Psoas muscle (tissue), 8 donors: ENCODE measurements at places on chromosomes 11 and 22.
A peak's percentile ranks its signal among the peaks of the same experiment; 100 is the strongest.

- H3K27me3 ChIP-seq, result no peaks in the 10 kb centered on the region
- H3K4me1 ChIP-seq, result peaks cover 5% of the 10 kb centered on the region
- H3K36me3 ChIP-seq, result no peaks in the 10 kb centered on the region
These were observed 80.1 kb upstream of the PRODH start for GRCh38 chr22:19016081-19016766.

DNA sequence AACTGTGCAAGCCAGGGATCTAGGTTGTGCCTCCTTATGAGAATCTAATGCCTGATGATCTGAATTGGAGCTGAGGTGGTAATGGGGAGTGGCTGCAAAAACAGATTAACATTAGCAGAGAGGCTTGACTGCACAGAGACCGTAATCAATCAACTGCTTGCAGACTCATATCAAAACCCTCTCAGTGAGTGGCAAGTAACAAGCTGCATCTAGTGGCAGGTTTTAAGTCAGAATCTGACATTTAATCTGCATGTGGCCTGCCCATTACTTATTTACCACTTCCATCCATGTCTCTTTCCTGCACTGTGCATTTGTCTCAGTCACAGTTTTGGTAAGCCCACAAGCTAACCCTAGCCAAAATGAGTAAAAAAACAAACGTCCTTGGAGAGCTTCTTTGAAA lies 11.2 kb downstream of the C11orf58 start:
- peaks cover 30% of the 10 kb centered on the region for H3K4me1 ChIP-seq
- H3K27ac ChIP-seq, result no peak overlapping the region
- no peaks in the 10 kb centered on the region for H3K27me3 ChIP-seq
- DNase-seq, result no peak
- no peak overlapping the region for H3K4me3 ChIP-seq

GRCh38 chr11:130947889-130948288 lies 31.6 kb upstream of the SNX19 start:
- no peaks in the 10 kb centered on the region for H3K36me3 ChIP-seq
- no peak for DNase-seq
- H3K4me1 ChIP-seq, result no peaks in the 10 kb centered on the region
- no peak overlapping the region for H3K4me3 ChIP-seq
- no peak overlapping the region for H3K27ac ChIP-seq

GRCh38 chr11:77183431-77183984 lies 55.5 kb downstream of the MYO7A start:
- no peaks in the 10 kb centered on the region for H3K36me3 ChIP-seq
- peaks cover 5% of the 10 kb centered on the region for H3K4me1 ChIP-seq

DNA sequence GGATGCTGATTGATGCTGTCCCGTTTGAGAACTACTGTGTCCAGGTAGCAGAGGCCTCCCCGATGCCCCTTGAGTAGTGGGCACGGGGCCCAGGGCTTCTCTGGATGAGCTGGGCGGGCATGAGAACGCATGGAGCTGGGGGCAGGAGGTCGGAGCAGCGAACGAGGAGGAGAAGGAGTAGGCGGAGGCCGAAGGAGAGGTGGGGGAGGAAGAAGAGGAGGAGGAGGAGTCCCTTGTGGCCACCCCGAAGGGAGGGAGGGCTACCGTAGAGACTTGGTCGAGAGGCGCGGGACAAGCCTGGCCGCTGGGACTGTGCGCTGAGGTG lies 62.9 kb downstream of the CRYBB2 start:
- H3K4me3 ChIP-seq, result no peak overlapping the region
- H3K27ac ChIP-seq, result no peak overlapping the region
- no peaks in the 10 kb centered on the region for H3K4me1 ChIP-seq
- no peaks in the 10 kb centered on the region for H3K36me3 ChIP-seq
- peaks cover 6% of the 10 kb centered on the region for H3K27me3 ChIP-seq

- H3K4me3 ChIP-seq, result no peak overlapping the region
- peaks cover 5% of the 10 kb centered on the region for H3K27me3 ChIP-seq
- no peak for DNase-seq
- no peaks in the 10 kb centered on the region for H3K36me3 ChIP-seq
- H3K27ac ChIP-seq, result no peak overlapping the region
- no peaks in the 10 kb centered on the region for H3K4me1 ChIP-seq
These were observed 83.6 kb upstream of the ASPHD2 start for GRCh38 chr22:26345496-26345895.

DNA sequence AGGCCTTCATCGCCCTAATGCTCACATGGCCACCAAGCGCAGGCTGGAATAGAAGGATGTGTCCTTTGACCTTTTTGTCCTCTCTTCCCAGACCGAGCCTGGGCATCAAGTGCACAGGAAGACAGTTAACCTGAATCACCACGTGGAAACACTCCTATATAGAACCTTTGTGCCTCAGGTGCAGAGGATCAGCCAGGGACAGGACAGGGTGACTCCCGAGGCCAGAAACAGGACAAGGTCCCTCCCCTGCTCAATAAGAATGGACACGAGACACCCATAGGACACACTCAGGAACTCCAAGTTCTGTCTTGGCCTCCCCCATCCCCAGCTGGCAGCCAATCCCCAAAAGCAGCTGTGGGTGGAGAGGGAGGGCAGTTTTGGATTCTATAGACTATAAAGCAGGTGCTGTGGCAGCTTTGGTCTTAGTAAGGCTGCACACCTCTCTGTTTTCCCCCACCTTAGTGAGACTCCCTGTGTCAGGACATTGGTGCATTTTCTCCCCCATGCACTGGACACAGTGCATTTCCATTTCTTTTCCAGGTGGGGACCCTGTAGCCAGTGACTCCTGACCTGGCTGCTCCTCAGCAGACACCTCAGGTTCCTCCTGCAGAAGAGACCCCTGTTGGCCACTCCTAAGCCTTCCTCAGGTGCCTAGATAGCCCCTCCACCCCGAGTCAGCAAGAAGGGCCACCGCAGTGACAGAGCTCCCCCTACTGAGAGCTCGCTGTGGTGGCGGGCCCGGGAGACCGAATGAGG lies 43.6 kb upstream of the POU2AF1 start:
- H3K27me3 ChIP-seq, result no peaks in the 10 kb centered on the region
- H3K4me3 ChIP-seq, result no peak overlapping the region
- H3K27ac ChIP-seq, result no peak overlapping the region
- DNase-seq, result peak; percentile 68
- H3K36me3 ChIP-seq, result no peaks in the 10 kb centered on the region
- peaks cover 14% of the 10 kb centered on the region for H3K4me1 ChIP-seq

DNA sequence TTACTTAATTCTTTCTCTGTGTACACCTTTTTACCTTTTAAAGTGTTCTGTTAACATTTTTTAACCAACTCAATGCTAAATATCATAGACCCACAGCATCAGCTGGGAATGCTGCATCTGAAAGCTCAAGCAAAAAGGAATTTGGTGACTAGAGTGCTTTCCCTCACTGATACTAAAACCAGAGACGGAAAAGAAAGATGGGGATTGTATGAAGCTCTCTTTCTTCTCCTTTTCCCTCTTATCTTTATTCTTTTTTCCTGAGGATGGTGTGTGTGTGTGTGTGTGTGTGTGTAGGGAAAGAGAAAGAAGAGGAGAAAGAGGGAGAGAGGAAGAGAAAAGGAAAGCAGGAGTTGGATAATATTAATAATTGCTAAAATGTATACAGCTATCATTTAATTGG lies 4.1 kb upstream of the SIK2 start:
- no peaks in the 10 kb centered on the region for H3K36me3 ChIP-seq
- no peaks in the 10 kb centered on the region for H3K27me3 ChIP-seq
- no peak overlapping the region for H3K4me3 ChIP-seq

- H3K4me1 ChIP-seq, result no peaks in the 10 kb centered on the region
- DNase-seq, result no peak
- no peaks in the 10 kb centered on the region for H3K36me3 ChIP-seq
These were observed 60.4 kb downstream of the TECTA start for GRCh38 chr11:121161349-121161917.

GRCh38 chr11:28417601-28418323 lies 309.6 kb downstream of the METTL15 start:
- no peak for DNase-seq
- peaks cover 17% of the 10 kb centered on the region for H3K4me1 ChIP-seq
- H3K27ac ChIP-seq, result no peak overlapping the region
- no peak overlapping the region for H3K4me3 ChIP-seq
- H3K36me3 ChIP-seq, result no peaks in the 10 kb centered on the region

DNA sequence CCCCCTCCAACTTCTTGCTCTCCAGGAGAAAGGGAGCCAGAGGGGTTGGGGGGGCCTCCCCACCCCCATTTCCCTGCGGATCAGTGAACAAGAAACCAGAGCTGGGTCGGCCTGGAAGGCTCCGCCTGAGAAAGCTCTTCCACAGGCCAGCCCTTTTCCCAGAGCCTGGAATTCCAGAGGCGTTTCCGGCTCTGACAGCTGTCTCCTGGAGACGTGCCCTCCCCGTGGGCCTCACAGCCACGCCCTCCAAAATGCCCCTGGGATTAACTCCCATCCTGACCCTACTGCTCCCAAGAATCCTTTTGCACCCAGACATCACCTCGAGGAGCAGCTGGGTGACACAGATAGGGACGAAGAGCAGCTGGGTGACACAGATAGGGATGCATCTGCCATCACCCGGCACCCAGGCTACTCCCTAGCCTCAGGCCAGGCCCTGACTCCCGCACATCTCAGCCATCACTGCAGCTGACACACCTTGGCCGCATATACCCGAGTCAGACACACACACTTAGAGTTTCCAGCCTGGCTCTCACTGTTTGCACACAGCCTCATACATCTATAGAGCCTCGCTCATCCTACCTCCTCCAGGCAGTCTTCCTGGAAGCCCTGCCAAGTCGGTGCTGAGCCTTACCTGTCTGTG lies 7.6 kb upstream of the CDC42EP1 start:
- H3K4me3 ChIP-seq, result no peak overlapping the region
- H3K27ac ChIP-seq, result peak overlapping the region; percentile 46
- H3K27me3 ChIP-seq, result no peaks in the 10 kb centered on the region
- DNase-seq, result peak; percentile 39
- peaks cover 6% of the 10 kb centered on the region for H3K4me1 ChIP-seq

- no peaks in the 10 kb centered on the region for H3K27me3 ChIP-seq
- no peak for DNase-seq
- no peaks in the 10 kb centered on the region for H3K4me1 ChIP-seq
- H3K4me3 ChIP-seq, result no peak overlapping the region
These were observed 426.7 kb upstream of the B3GAT1 start for GRCh38 chr11:134838708-134839107.

- no peaks in the 10 kb centered on the region for H3K36me3 ChIP-seq
- H3K4me1 ChIP-seq, result no peaks in the 10 kb centered on the region
- no peak overlapping the region for H3K27ac ChIP-seq
- DNase-seq, result no peak
- H3K4me3 ChIP-seq, result no peak overlapping the region
- H3K27me3 ChIP-seq, result no peaks in the 10 kb centered on the region
These were observed 22.5 kb downstream of the CD5 start for GRCh38 chr11:61124574-61125309.

GRCh38 chr22:46734830-46735453 lies 3.1 kb downstream of the CERK start:
- H3K27me3 ChIP-seq, result no peaks in the 10 kb centered on the region
- H3K36me3 ChIP-seq, result no peaks in the 10 kb centered on the region
- peak overlapping the region; percentile 39 for H3K27ac ChIP-seq
- no peak for DNase-seq
- H3K4me1 ChIP-seq, result peaks cover 73% of the 10 kb centered on the region

- no peaks in the 10 kb centered on the region for H3K4me1 ChIP-seq
- DNase-seq, result no peak
- no peaks in the 10 kb centered on the region for H3K36me3 ChIP-seq
- H3K4me3 ChIP-seq, result no peak overlapping the region
- H3K27ac ChIP-seq, result no peak overlapping the region
These were observed 1005.9 kb downstream of the BRD1 start for GRCh38 chr22:48821727-48822126.

- peaks cover 29% of the 10 kb centered on the region for H3K4me1 ChIP-seq
- no peak for DNase-seq
- no peak overlapping the region for H3K27ac ChIP-seq
These were observed 2.4 kb downstream of the RRP8 start for GRCh38 chr11:6601041-6601461.

DNA sequence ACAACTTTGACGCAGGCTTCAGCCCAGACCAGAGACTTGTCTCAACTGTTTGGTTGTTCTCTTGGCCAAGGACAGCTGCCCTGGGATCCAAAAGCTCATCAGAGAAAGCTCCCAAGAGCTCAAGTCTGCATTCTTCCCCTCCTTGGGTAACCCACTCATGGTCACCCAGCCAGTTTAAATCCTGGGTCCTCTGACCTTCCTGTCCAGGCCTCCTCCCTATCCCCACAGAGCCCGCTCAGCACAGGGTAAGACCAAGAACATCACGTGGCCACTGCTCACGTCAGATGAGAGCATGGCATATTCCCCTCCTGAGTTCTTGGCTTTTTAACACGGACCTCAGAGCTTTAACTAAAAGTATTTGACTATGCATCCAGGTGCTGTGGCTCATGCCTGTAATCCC lies 25.8 kb downstream of the TSKU start:
- no peak overlapping the region for H3K4me3 ChIP-seq
- H3K27ac ChIP-seq, result no peak overlapping the region
- no peak for DNase-seq
- H3K4me1 ChIP-seq, result no peaks in the 10 kb centered on the region
- no peaks in the 10 kb centered on the region for H3K27me3 ChIP-seq

- H3K4me1 ChIP-seq, result peaks cover 17% of the 10 kb centered on the region
- no peaks in the 10 kb centered on the region for H3K36me3 ChIP-seq
- H3K4me3 ChIP-seq, result no peak overlapping the region
- H3K27ac ChIP-seq, result no peak overlapping the region
- no peak for DNase-seq
These were observed 88.8 kb downstream of the ABTB2 start for GRCh38 chr11:34268906-34269430.

DNA sequence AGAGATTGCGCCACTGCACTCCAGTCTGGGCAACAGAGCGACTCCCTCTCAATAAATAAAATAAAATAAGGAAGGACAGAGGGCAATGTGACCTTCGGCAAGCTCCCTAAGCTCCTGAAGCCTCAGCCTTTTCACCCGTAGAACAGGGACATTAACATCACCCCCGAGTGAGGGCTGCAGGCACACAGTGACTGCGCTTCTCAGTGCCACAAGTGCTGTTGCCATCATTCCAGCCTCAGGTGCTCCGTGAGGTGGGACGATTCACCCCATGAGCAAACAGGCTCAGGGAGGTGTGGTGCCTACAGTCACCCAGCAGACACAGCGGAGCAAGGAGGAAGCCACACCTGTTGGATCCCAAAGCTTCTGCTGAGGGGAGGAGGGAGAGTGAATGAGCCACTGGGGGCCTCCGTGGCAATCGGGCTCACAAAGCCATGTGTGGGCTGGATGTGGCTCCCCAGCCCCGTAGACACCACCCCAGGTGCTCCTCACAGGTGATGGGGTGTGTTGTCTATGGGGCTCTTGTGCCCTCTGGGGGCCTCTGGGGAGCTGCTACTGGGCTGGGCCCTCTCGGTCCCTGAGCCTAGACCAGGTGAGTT lies 9.1 kb upstream of the TCF20 start:
- H3K4me3 ChIP-seq, result no peak overlapping the region
- H3K36me3 ChIP-seq, result no peaks in the 10 kb centered on the region
- H3K27ac ChIP-seq, result no peak overlapping the region
- H3K27me3 ChIP-seq, result peaks cover 52% of the 10 kb centered on the region

GRCh38 chr11:76313913-76314740 lies 66.8 kb downstream of the THAP12 start:
- peak; percentile 39 for DNase-seq
- H3K27ac ChIP-seq, result no peak overlapping the region
- H3K27me3 ChIP-seq, result no peaks in the 10 kb centered on the region
- no peak overlapping the region for H3K4me3 ChIP-seq
- H3K4me1 ChIP-seq, result no peaks in the 10 kb centered on the region

- no peaks in the 10 kb centered on the region for H3K36me3 ChIP-seq
- H3K4me1 ChIP-seq, result no peaks in the 10 kb centered on the region
- no peaks in the 10 kb centered on the region for H3K27me3 ChIP-seq
- H3K27ac ChIP-seq, result no peak overlapping the region
These were observed 77.0 kb downstream of the ZNF280B start for GRCh38 chr22:22431271-22432220.

GRCh38 chr11:47296045-47296444 lies 26.1 kb downstream of the MADD start:
- no peak for DNase-seq
- H3K27me3 ChIP-seq, result no peaks in the 10 kb centered on the region
- H3K4me3 ChIP-seq, result no peak overlapping the region
- no peak overlapping the region for H3K27ac ChIP-seq
- no peaks in the 10 kb centered on the region for H3K4me1 ChIP-seq
